ENCODE measurements at places on chromosomes 16 and 17.

GRCh38 chr17:27771586-27771985, 28.7 kb downstream of the NOS2 start:
- DNase-seq: no peak

DNA sequence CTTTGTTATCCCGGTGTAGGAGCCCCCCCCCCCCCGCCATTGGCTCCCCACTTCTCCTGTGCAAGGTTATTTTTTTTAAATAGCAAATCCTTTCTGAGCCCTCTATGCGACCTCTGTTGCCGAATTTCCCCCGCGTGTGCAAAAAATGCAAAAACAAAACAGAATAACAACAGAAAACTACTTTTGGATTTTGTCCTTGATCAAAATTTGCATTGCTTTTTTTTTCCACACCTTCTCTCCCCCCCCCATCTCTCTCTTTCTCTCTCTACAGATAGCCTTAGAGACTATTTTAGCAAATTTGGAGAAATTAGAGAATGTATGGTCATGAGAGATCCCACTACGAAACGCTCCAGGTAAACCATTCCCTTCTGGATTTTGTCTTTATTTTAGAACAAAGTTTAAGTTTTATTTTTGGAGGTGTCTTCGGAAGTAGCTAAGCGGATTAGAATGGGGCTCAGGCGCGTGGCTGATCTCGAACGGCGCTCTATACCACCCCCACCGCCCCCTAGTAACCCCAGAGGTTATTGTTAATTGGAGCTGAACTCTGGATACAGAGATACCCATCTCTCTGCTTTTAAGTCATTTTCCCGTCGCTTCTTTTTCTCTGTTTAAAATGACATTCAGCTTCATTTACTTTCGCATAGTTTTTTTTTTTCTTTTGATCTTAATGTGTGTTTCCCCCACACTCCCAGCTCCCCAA, 1.0 kb downstream of the MSI2 start:
- DNase-seq: no peak

- no peak for DNase-seq
These were observed 46.9 kb upstream of the NKD1 start for GRCh38 chr16:50501251-50501650.

GRCh38 chr17:1186214-1186820, 6.5 kb upstream of the ABR start:
- no peak for DNase-seq

DNA sequence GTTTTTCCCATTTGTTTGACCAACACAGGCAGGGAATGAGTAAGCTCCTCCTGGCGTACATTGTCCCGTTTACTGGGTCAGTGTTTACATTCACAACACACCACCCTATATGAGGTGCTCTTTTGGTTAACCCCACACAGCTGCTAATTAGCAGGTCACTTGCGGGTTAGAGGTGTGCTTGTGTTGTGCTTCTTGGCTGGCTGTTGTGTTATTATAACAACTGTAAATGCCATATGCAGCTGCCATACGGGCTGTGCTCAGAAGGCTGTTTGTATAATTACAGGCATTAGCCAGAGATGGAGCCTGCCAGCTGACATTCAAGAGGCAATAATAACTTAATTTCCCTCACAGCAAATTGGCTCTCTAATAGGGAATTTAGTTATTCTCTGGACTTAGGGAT, 205.1 kb upstream of the ELAC2 start:
- no peak for DNase-seq

DNA sequence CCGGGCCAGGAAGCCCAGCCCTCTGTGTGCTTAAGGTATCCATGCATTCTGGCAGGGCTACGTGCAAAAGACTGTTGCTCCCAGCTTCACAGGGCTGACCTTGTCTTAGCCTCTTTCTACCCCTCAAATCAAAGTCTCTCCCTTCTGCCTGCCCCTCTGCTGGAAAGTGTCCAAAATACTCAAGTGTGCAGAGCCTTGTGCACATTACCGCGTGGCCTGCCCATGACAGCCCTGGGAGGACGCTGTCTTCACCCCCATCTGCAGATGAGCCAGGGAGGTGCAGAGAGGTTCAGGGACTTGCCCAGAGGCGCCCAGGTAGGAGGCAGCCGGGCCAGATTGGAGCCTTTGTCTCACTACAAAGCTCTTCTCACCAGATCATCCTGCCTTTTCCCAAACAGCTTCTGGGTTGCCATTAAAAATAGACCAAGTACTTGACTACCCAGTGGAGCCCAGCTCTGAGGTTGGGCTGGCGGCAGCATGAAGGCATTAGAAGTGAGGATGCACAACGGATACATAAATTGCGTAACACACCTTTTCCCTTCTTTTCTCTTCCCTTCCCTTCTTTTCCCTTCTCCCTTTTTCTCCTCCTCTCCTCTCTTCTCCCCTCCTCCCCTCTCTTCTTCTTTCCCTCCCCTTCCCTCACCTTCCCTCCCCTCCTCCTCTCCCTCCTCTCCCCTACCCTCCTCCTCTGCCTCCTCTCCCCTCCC, 3.5 kb downstream of the CACNG4 start:
- no peak for DNase-seq

Data from activated naive CD8-positive, alpha-beta T cell treated with anti-CD3 and anti-CD28 coated beads, Interleukin-2, amount 50 U/mL, for 16 hours (primary cell).